ENCODE measurements at places on chromosomes 1 and 21.

DNA sequence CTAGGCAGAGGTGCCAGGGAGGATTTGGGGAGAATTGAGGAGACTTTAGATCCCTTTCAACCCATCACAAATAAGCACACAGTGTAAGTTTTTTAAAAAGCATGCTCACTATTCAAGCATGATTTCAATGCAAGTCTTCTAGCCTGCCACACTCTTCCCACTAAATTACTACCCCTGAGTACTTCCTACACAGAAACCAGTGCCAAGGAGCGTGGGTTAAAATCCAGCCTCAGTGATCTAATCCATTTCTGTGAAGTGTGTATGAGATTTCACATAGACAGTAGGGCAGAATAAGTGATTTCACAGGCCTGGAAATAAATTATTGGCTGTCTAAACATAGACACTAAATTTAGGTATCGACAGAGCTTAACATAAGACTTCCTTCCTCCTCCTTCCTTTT lies 142.9 kb upstream of the ATP1B1 start:
- no peak for DNase-seq

GRCh38 chr1:40036574-40036973 lies 4.0 kb upstream of the CAP1 start:
- no peak for DNase-seq

GRCh38 chr1:102472520-102472919 lies 475.8 kb upstream of the OLFM3 start:
- no peak for DNase-seq

- no peak for DNase-seq
Observed at GRCh38 chr1:176605176-176605575, 142.2 kb downstream of the PAPPA2 start.

GRCh38 chr1:9340864-9341263 lies 48.2 kb downstream of the SPSB1 start:
- no peak for DNase-seq

DNA sequence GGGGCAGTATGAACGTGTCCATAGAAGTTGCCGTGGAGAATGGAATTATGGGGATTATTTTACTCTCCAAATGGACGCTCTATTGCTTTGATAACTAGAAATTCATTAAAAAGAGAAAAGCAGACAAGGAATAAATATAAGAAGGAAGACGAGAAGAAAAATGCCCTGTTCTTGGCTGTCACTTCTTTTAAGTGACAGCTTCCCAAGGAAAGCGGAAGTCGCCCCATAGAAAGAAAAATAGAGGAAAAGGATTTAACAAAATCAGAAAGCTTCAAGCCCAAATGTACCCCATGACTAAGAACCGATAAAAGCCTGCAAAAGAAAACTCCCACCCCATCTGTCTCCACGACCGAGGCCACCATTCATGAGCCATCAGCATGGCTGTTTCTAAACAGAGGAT lies 85.7 kb downstream of the TAS1R2 start:
- DNase-seq = no peak

DNA sequence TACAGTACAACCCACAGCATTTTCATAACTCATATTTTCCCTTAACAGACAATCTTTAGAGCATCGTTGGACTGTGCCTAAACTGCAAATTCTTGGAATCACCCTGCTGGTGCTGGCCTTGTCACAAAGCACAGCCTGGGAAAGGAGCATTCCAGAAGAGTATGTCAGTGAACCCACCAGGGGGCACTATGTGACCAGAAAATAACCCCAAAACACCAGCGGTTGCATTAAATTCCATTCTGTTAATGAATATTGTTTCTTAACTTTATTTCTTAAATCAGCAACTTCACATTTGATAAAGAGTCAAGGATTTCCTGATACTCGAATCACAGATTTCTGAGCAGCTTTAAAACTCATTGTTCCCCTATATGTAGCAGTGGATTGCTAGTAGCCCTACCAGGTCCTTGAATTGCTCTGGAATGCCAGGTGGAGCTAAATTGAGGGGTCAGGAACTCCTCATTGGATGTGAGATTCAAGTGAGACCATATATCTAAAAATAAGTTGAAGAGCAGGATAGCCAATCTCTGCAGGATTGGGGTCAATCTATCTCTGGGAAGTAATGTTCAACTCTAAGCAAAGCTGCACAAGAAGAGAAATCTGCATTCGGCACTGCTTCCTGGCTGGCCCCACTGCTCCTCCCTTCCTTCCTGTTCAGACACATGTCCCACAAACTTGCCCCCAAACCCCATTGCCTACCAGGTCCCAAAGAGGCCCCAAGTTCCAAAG lies 12.7 kb upstream of the RAB4A start:
- DNase-seq = no peak

DNA sequence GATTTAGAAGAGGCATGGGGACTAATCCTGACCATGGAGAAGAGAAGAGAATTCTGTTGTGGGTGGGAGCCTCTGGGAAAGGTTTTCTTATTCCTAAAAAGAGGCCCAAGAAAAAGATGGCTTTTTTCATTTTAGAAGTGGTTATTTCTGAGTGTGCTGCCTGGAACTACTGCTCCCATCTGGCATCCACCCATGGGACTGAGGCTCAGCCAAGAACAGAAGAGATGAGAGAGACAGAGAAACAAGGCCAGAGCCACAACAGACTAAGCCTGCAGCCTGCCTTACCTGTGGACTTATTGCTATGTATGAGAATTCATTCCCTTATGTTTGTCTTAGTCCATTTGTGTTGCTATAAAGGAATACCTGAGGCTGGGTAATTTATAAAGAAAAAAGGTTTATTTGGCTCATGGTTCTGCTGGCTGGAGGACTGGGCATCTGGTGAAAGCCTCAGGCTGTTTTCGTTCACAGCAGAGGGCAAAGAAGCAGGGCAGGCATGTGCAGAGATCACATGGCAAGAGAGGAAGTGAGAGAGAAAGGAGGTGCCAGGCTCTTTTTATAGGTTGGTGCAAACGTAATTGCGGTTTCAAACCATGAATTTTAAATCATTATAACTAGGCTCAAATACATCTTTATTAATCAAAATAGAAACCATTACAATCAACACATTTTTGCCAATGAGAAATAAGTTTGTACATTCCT lies 57.5 kb upstream of the PRDM2 start:
- no peak for DNase-seq

GRCh38 chr1:30005972-30006619 lies 717.3 kb downstream of the MATN1 start:
- DNase-seq = no peak

- no peak for DNase-seq
Observed at GRCh38 chr21:16708101-16708835, 804.6 kb upstream of the CXADR start.

GRCh38 chr1:62601457-62601856 lies 4.1 kb downstream of the ANGPTL3 start:
- DNase-seq = no peak

- DNase-seq = no peak
Observed at GRCh38 chr1:147669469-147670318, 630 bp downstream of the ACP6 start.

- DNase-seq = no peak
Observed at GRCh38 chr1:97740891-97741290, 179.9 kb downstream of the DPYD start.

DNA sequence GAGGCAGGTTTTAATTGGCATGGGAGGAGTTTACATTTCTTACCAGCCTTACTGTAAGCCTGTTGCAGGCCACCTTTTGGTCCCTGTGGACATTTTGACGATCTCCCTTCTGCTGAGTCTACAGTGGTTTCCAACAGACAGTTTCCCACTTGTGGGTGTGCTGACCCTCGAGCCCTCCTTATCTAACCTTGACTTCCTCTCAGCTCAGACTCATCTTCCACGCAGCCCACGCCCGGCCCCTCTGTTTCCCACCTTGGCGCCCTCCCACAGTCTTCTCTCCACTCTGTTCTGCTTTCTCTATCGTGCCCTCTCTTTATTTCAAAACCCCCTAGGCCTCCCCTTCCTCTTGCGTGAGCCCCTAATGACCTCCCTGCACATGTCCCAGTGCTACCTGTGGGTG lies 6.1 kb upstream of the ARL8A start:
- DNase-seq = no peak

DNA sequence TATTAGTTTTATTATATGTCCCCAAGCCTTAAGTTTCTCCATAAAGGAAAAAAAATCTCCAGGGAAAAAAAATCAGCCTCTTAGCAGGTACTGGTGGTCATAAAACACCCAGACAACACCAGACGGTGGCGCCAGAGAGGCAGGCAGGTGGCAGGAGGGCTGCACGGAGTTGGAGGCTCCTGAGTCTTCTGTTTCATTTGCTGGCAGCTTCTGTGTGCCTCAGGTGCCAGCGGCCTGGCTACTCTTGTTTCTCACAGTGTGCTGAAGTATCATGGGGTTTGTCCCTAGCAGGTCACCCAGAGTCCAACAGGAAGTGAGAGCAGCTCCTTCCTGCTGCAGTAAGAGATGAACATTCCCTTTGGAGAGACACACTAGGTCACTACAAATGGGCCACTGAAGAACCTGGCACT lies 123.3 kb upstream of the GADD45A start:
- DNase-seq = peak; percentile 21

GRCh38 chr1:20601129-20601825 lies 12.4 kb downstream of the CDA start:
- DNase-seq = no peak

DNA sequence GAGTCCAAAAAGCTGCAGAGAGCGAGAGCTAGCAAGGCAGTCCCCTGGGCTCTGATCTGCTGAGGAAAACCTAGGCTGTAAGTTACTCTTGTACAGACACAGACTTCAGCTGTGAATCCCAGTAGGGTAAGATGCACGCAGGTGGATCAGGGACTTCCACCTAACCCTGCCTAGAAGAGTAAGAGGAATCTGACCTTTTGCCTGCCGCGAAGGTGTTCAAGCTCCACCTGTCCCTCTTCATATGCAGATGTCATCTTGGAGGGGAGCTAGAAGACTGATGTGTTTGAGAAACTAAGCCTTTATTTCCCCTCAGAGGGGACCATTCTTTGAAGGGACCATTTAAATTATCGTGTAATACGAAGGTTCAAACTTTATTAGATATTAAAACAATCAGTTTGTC lies 108.6 kb upstream of the USP24 start:
- no peak for DNase-seq

DNA sequence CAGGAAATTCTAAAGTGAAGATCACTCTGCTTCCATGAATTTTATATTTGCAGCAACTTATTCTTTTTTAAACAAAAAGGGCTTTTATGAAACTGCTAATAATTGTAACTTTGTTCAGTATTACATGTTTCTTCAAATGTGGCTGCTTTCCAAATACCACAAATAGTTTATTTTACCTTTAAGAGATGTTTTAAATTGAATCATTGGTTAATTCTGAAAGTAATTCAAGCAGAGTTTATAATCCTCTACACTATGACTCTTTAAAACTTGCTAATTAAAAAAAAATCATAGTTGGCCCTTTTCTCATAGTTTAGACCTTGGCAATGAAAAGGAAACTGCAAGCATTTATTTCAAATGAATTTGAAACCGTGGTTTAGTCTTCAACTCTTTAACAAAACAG lies 59.6 kb downstream of the SDCCAG8 start:
- no peak for DNase-seq

DNA sequence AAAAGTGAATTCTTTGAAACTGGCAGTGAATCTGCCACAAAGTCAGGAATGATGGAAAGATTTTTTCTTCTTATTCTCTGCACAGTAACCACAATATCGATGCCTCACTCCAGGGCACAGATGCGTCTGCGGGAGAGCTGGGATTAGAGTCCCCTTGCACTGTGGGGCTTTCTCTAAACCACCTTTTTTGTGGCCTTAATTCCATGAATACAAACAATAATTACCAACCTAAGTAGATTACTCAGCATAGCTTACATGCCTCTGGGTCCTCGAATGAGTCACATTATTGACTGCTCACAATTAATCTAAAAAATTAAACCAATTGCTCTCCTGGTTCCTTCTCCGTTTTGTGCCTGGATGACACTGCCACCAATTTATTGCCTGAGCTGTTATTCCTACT lies 125.8 kb downstream of the KAZN start:
- no peak for DNase-seq

- DNase-seq = no peak
Observed at GRCh38 chr1:180644526-180645192, 12.8 kb downstream of the XPR1 start.

- no peak for DNase-seq
Observed at GRCh38 chr1:167136191-167136614, 42.3 kb downstream of the STYXL2 start.

DNA sequence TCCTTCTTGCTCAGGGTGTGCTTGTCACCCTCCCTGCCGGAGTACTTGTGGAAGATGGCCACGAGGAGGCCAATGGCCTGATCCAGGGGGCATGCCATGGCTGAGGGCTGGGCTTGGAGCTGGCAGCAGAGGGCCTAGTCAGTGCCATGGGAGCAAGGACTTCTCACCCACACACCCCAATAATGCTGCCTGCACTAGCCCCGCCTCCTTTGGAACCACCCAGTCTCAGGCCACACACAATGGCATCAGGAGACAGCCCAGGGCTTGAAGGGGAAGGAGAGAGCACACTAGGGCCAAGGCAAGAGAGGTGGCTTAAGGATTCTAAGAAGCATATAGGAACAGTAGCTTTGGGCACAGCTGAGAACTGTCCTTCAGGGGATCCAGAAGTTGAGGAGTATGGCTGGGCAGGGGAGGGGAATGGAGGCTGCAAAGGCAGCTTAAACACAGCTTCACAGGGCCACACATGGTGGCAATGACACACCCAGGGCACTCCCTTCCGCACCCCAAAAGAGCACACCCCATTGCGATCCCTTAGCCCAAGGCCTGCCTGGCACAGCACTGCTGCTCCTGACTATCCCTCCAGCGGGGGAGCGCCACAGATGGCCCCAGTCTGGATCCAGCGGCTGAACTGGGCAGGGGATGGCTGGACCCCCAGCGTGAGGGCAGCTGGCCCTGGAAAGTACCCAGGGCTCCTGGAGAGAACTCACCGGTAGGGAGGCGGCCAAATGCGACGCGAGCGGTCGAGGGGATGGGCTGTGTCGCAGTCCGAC lies at the start of gene S100A6:
Gene S100A6, minus strand, starts transcription at position 750 of the 770 bp plus-strand sequence. Its CDS starts 652 bp downstream, at position 98.
- DNase-seq = no peak

- peak; percentile 96 for DNase-seq
Observed at GRCh38 chr1:44807364-44808062, 362 bp upstream of the DYNLT4 start.

- no peak for DNase-seq
Observed at GRCh38 chr21:45975020-45975666, 6.4 kb upstream of the COL6A1 start.

DNA sequence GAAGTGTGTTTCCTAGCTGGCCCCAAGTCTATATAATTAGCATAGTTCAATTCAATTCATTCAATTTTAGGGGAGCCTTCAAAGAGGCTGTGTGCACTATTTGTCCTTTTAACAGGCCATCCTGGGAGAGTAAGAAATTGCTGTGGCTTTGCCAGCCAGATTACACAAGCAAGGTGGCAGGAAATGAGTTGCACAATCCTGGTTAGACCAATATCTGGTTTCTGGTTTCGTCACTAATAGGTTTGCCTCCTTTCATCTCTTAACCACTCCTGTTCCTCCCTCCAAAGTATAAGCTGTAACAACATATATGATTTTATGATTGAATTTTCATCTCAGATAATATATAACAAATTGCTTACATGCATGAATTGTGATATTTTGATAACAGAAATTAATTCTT lies 84.1 kb upstream of the NEGR1 start:
- peak; percentile 44 for DNase-seq

Data from SW 1271 (cell line).